ENCODE measurements at places on chromosomes 13 and 19.

- no peak for DNase-seq
Measured at GRCh38 chr13:31913459-31913858, 118.1 kb upstream of the FRY start.

DNA sequence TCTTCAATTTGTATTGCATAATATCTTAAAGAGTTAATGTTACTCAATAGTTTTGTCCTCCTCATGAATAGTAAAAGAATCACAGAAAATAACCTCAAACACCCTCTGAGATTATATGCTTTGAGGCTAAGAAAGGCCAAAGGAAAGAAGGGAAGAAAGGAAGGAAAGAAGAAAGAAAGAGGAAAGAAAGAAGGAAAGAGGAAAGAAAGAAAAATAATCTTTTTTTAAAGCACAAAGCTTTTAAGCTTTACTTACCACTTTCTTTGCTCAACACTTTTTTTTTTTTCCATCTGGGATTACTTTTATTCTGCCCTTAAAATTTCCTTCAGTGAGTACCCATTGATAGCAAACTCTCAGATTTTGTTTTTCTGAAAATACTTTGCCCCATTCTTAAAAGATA is 369.1 kb downstream of the FGF9 start:
- DNase-seq: no peak

DNA sequence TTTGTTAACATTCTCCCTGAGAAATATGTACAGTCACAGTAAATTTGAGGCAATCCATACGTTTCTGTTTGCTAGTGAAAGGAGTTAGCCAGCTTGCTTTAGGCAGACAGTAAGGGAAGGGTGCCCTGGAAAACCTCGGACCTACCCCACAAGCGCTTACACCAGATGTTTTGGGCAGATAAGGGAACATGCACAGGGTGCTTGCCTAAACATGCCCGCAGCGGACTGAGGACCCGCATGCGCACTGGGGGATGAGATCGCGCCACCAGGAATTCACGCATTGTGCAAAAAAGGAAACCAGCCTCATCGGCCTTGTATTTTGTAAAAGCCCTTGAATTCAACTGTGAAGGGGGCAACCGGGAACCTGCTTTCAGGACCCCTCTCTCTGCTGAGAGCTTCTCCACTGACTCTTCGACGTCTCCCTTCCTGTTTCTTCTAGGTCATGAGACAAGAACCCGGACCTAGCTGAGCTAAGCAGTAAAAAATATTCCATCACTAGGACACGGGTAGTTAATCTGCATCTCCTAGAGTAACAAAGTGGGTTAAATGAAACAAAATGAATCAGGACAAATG is 1399.2 kb upstream of the ATXN8OS start:
- no peak for DNase-seq

DNA sequence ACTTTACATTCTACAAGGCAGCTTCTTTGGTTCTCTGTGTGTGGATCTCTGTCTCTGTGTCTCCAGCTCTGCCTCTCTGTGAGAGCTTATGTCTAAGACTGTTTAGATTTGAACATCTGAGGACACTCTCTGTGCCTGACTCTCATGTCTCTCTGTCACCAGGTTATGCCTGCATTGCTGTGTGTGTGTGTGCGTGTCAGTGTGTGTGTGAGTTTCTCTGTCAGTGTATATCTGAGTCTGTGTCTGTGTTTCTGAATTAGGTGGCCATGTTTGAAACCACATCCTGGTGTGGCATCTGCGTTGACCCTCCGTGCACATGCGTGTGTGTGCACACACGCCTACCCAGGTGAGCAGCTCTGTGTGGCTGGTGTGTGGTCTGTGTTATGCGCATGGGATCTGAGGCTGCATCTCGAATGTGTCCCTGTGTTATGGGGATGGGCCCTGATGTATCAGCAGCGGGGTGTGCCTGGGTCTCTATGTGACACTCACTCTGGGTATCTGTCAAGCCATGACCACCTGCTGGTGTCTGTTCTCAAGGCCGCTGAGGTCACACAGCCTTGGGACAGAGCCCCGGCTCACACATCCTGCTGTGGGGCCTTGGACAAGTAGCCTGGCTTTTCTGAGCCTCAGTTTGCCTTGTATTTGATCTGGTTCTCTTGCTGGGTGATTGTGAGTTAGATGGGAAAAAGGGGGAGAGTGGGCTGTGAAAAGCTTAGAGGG is 6.7 kb downstream of the ATP1A3 start:
- no peak for DNase-seq

DNA sequence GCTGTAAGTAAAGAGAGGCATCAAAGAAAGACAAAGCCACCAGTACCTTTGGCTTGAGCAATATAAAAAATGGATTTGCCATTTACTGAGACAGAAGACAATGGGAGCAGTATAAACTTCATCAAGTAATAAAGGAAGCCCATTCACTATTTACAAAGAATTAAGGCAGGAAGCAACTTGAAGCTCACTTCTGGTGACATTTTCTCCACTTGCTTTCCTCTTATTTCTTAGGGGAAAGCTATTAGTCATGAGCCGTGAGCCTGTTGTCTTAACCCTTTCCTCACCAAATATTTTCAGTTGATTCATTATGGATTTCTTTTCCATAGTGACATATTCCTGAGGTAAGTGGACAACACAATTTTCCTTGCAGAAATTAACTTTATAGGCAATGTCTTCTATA is 156.8 kb downstream of the DNAJC3 start:
- DNase-seq: no peak

DNA sequence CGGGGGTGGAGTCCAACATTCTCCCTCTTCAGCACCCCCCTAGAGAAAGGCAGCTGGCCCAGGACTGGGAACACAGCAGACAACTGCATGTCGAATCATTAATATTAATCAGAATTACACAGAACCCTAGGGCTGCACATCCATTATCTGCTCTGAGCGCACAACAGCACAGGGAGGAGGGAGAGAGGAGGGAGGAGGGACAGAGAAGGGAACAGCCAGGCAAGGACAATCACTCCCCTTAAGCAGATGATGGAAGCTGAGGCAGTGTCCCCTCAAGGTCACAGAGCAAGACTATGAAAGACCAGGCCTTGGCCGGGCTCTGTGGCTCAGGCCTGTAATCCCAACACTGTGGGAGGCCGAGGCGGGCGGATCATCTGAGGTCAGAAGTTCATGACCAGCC is 25.7 kb downstream of the TLE6 start:
- DNase-seq: no peak

- DNase-seq: no peak
Measured at GRCh38 chr19:3985643-3986259, 488 bp upstream of the EEF2 start.

DNA sequence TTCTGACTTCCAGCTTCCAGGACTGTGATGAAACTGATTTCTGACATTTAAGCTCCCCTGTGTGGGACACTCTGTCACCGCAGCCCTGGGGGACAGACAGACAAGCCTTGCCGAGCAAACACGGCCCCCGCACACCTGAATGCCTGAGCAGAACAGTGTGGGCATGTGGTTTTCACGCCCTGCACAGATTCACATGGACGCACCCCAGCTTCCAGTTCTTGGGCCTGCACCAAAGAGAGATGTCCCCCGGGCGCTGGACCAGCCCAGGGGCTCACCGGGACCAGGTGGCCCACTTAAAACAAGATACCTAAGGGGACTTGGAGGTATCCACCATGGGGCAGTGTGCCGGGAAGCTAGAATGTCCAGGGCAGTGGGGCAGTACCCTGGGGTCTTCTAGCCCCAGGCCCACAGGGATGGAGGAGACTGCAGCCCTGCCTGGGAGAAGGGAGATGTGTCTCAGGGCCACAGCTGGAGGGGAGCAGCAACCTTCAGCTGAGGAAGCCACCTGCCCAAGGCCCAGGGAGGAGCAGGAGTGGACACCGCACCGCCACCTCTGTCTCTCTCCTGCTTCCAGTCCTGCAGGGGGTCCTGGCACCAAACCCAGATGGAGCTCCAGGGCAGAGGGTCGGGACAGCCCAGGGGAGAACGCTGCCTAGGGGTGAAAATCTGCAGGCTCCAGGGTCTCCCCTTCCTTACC is 50.5 kb downstream of the SOX1 start:
- no peak for DNase-seq

DNA sequence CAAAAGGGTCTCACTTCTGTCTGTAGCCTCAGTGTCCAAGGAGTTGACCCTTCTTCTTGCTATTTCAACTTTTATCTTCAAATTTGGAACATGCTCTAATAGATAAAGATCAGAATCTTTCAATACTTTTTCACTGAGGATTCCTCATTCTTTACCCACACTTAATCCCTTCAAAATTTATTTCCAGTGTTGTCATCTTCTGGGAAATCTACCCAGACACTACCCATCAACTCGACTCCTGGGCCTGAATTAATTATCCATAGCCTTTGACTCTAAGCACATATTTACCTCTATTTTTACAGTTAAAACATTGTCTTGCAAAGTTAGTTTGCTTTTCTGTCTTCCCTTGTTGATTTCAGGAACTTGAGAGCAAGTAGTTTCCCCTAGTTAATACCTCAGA is 1022.5 kb downstream of the PCDH9 start:
- no peak for DNase-seq

DNA sequence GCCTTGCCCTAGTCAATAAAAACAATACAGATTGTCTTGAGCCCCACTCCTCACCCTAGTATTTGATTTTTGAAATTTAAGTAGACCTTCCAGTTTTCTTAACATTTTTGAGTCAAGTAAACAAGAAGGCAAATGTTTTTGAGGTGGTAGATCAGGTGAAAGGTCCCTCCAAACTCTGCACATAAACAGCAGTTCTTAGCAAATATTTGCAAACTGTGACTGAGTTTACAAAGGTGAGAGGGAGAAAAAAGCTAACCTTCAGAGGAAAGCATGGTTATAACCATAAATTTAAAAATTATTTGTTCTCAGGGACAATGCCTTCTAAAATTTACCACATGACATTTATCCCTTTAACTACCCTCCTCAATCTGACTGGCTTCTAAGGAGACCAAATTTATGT is 84.6 kb upstream of the PCDH17 start:
- no peak for DNase-seq

- no peak for DNase-seq
Measured at GRCh38 chr13:33105387-33106005, 89.3 kb downstream of the KL start.

GRCh38 chr19:6286676-6287075 is 6.9 kb upstream of the MLLT1 start:
- DNase-seq: no peak

DNA sequence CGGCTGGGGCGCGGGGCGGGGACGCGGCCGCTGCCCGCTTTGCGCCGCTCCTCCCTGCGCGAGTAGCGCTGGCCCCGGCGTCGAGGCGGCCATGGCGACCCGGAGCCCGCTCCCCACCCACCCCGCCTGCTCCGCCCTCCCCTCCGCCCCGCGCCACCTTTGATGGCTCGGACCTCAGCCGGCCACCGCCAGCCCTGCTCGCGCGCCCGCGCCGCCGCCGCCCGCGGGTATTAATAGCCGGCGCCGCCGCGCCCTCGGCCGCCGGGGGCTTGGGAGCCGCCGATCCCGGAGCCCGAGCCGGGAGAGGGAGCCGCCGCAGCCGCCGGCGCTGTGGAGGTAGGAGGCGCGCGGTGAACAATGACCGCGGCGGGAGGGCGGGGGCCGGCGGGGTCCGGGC is 261 bp downstream of the FARP1 start:
- DNase-seq: no peak

GRCh38 chr19:15357906-15358305 is 21.7 kb downstream of the AKAP8 start:
- DNase-seq: no peak

- no peak for DNase-seq
Measured at GRCh38 chr13:99382428-99383133, 75.4 kb upstream of the GPR183 start.

DNA sequence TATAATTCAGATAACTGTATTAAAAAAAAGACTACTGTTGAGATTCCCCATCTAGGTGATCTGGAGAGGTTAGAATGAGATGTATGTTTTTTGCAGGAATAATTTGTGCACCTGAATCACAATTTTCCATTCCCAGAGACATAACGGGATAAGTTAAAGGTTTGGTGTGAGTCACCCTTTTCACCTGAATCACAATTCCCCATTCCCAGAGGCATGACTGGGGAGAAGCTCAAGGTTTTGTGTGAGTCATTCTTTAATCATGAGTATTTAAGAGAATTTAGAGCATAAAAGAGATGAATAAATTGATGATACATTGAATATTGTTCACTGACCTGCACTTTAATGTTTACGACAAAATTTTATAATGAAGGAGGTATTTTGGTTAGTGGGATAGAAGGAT is 9.0 kb downstream of the OR7A5 start:
- DNase-seq: no peak

- no peak for DNase-seq
Measured at GRCh38 chr19:14817052-14817451, 17.9 kb downstream of the OR7A5 start.

DNA sequence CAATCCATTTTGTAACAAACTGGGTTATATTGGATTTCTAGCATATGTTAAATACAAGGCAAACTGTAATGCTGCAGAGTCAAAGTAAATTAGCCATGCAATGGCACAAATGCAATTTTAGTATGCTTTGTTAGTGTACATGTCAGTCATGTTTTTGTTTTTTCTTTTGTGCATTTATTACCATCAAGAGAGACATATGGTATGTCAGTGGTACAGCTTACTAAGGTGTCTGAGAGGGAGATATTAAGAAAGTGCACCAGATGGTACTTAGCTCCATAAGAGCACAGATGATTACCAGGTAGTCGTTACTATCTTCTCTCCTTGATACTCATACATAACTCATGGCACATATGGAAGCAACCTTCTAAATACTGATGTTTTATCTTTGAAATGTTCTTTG is 550.3 kb downstream of the GPC5 start:
- DNase-seq: no peak

DNA sequence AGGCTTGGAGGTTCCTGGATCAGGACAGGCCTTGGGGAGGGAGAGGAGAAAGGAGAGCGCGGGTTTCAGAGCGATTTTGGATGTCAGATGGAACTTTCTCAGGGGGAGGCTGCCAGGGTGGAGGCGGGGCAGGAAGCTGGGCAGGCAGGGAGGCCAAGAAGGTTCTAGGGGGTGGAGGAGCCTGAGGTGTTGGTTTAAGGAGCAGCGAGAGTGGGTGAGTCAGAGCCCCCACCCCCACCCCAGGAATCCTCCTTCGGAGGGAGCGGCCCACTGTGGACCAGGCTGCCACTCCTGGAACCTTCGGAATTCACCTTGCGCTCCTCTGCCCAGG is 15.9 kb upstream of the NOP53 start:
- no peak for DNase-seq

DNA sequence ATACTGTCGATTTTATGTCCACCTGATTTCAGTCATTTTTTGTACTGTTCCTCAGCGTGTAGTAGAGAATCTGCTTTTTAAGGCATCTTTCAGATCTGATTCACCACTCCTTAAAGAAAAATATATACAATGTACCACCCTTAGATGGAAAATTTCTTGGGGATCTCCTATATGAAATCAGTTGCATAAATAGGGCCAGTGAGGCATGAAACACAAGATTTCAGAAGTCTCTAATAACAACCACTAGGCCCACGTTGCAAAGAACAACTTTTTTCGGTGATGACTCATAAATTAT is 1.4 kb downstream of the USP12 start:
- DNase-seq: peak; percentile 60

- no peak for DNase-seq
Measured at GRCh38 chr13:22744688-22745452, 435.9 kb upstream of the SGCG start.

GRCh38 chr13:64928696-64929499 is 2301.2 kb downstream of the PCDH9 start:
- no peak for DNase-seq

GRCh38 chr19:5850743-5851293 is 431 bp downstream of the FUT3 start:
- no peak for DNase-seq

- DNase-seq: peak; percentile 71
Measured at GRCh38 chr19:52270266-52270885, 989 bp downstream of the ZNF766 start.

GRCh38 chr13:97077341-97077740 is 83.1 kb upstream of the OXGR1 start:
- no peak for DNase-seq

- no peak for DNase-seq
Measured at GRCh38 chr13:52947921-52948373, 80.7 kb upstream of the OLFM4 start.
